ENCODE measurements at places on chromosomes 12 and 14.
A peak's percentile ranks its signal among the peaks of the same experiment; 100 is the strongest.

DNA sequence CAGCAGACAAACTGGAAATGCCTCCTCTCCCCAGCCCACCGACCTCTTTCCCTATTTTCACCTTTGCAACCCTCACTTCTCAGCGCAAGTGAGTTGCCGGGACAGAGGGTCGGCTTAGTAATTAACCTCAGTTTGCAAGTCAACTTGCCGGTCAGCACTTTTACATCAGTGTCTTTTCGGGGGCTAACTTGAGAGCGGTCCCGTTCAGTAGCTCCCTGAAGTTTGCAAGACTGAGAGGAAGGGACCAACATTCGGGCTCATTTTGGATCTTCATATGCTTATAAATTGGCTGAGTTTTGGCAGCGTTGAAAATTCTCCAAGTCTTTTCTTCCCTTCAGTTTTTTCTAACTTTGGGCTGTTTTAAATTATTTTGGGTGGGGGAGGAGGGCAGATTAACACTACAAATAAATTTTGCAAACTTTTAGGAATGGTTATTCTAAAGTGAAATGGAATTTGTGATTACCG, 846 bp downstream of the BRMS1L start:
- no peak for DNase-seq

GRCh38 chr14:34110531-34110930, 159.7 kb upstream of the EGLN3 start:
- DNase-seq = no peak

DNA sequence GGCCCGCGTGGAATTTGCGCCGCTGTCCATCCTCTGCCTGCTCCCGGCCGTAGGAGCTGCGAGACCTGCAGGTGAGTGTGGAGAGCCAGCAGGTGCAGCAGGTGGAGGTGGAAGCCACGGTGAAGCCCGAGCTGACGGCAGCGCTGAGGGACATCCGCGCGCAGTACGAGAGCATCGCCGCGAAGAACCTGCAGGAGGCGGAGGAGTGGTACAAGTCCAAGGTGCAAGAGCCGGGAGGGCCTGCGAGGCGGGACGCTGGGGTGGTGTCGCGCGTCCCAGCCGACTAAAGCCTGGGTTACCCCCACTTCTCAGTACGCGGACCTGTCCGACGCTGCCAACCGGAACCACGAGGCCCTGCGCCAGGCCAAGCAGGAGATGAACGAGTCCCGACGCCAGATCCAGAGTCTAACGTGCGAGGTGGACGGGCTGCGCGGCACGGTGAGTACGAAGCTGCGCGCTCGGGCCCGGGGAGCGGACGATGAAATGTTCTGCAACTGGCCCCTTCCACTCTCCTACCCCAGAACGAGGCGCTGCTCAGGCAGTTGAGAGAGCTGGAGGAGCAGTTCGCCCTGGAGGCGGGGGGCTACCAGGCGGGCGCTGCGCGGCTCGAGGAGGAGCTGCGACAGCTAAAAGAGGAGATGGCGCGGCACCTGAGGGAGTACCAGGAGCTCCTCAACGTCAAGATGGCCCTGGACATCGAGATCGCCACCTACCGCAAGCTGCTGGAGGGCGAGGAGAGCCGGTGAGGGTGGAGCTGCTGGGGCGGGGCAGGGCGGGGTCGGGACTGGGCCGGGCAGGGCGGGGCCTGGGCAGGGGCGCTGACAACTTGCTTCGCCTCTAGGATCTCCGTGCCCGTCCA, 2.1 kb downstream of the PRPH start:
- peak; percentile 33 for DNase-seq

DNA sequence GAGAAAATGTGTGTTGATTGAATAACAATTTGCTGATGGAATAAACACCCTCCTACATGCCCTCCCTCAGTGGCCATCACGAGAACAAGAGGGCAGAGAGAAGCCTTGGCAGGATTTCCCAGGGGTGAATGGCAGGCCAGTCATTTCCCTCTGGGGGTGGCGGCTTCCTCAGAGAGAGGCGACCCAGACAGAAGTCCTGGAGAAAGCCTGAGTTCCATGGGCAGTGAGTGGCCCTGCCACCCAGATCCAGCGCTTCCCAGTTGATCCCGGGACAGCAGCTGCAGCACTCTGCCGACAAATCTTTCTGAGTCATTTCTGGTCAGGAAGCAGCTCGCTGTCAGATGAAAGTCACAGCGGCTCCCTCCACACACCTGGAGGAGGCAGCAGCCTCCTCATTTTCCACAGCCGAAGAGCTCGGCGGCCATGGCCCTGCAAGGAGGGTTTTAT, 123.0 kb downstream of the SCARB1 start:
- DNase-seq = no peak

- peak; percentile 55 for DNase-seq
Observed at GRCh38 chr14:57692671-57693070, 173.2 kb downstream of the SLC35F4 start.

DNA sequence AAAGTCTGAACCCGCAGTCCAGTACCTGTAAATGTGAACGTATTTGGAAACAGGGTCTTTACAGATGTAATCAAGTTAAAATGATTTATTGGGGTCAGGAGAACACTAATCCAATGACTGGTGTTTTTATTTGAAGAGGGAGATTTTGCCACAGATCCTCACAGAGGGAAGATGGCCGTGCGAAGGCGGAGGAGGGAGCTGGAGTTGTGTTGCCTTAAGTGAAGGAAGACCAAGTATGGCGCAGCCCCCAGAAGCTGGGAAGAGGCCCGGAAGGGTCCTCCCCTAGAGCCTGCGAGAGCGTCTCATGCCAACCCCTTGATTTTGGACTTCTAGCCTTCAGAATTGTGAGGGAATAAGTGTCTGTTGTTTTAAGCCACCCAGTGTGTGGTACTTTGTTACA, 102.8 kb upstream of the NUDT4 start:
- no peak for DNase-seq

DNA sequence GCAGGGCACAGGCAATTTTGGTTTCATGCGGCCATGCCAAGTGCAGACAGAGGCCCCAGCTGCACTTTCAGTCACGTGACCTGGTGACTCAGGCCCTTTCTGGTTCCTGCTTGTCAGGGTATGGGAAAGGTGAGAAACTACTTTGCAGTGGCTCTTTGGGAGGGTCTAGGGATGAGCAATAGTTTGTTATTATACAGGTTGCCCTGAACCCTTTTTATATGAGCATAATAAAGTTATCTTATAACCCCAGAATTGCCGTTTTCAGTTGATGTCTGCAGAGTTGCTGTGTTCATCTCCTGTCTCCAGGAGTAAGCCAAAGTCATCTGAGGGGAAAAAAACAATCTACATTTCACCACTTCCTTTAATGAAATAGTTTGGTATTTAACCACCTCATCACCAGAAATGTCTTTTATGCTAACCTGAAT, 30.9 kb upstream of the EMP1 start:
- DNase-seq = peak; percentile 73

GRCh38 chr12:132074216-132074615, 69.9 kb downstream of the DDX51 start:
- DNase-seq = no peak

DNA sequence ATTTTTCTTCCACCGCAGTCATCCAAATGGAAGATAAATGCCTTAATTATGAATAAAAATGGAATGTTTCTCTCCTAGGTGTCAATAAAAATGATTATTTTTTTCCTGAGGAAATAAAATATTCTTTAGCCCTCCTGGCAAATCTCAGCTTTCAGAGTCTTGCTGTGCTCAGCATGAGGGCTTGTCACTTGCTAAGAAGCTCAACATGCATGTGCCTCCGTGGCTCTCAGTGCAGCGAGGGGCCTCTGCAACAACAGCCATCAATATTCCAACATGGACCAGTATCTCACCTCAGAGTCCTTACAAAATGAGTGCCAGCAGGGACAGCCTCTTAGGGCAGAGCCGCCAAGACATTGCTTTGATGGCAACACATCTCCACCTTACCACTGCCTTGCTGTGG, 159.5 kb upstream of the TMPO start:
- no peak for DNase-seq

DNA sequence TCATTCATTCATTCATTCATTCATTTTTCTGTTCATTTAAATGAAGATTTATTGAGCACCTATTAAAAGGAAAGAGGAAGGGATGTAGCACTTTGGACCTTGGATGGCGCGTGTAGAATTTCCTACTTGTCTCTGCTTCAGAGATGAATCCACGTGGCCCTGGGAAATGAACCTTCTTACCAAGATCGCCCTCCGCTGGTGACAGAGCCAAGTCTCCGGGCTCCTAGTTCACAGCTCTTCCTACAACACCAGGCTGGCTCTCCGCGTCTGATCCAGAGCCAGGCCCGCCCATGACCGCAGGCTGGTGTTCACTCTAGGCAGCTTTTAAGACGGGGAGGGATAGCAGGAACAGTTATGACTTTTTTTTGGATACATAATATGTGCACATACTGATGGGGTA, 70.9 kb upstream of the PIWIL1 start:
- DNase-seq = no peak

GRCh38 chr12:66036317-66036716, 94.2 kb downstream of the LLPH start:
- peak; percentile 91 for DNase-seq

Measured in AG20443 (cell line).